NCI-H1694 (cell line): ENCODE measurements at places on chromosomes 7 and 10.
A peak's percentile ranks its signal among the peaks of the same experiment; 100 is the strongest.

DNA sequence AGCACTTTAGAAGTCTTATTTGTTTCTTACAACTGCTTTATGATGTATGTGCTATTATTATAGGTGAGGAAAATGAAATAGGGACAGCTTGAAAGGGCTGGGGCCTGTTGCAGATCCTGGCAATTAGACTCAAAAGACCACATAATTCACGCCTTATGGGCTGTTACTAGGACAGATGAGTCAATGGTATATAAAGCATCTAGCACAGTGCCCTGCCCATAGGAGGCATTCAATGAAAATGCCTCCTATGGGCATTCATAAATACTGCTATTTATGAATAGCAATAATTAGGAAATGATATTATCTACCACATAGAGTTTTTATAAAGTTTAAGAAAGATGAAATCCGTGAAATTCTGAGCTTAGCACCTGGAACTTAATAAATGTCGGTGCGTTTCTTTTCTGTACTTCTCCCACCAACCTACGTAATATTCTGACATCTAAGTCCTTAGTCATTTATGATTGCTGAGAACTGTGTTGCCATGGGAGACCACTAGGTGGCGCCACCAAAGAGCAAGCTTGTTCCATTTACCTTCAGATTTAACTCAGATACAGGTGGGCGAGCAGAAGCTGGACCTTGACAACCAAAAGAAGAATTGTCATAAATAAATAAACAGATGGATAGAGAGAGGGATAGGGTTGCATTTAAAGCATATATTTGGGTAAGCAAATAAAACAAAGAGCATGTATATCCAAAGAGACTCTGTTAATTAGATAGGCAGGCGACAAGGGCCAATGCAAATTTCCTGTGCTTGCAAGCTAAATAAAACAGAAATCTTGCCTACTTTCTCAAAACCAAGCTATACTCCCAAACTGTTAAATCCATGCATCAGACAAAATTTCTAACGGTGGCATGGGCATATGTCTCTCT, 699.9 kb downstream of the INHBA start:
- DNase-seq: peak; percentile 27

DNA sequence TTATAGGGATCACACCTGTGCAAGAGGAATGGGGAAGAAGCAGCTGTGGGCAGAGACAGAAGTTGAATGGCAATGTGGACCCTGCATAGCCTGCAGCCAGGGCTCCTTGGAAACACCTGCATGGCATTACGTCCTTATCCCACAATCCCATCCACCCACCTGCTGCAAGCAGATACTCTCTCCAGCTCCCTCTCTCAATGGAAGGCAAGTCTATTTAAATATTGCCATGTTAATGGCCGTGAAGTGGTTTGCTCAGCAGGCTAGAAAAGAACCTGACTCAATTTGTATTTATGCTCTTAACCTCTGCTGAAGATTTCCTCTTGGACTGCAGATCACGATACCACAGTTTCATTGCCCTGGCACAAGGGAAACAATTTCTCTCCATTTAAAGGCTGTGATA, 417.0 kb downstream of the TYW1 start:
- DNase-seq: no peak

DNA sequence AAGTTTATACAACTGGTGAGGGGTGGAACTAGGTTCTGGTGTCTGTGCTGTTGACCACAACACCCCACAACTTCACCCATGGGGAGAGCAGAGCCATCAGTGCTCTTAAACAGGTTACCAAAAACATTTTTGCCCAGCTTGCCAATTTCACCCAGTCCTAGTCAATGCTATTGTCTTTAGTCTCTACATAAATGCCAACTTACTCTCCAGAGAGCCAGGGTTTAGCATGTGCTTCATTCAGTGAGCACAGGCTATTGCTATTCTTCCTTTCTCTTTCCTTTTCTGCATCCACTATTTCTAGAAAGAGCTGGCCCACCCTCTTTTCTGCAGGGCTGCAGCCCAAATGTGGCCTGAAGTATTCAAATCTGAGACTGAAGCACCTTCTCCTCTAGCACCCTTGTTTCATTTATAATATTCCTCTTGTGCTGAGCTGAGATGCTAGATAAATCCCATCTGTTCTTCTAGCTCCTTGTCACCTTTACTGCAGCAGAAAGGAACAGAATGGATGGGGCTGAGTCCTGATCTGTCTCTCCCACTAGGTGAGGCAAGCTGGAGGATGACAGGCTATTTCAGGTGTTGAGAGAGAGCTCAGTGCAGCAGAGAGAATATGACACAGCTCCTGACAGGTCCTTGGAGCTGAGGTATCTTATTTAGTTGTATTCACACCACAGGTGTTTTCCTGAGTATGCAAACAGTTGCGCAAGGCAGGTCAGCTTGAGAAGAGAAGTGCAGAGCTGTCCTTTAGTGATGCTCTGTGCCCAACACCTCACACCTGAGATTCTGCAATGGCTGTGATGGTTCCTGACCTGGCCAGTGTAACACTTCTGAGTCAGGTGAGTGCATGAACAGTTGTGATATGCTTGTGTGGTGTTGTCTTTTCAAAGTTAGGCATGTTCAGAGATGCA, 819.2 kb downstream of the CCSER2 start:
- DNase-seq: no peak

DNA sequence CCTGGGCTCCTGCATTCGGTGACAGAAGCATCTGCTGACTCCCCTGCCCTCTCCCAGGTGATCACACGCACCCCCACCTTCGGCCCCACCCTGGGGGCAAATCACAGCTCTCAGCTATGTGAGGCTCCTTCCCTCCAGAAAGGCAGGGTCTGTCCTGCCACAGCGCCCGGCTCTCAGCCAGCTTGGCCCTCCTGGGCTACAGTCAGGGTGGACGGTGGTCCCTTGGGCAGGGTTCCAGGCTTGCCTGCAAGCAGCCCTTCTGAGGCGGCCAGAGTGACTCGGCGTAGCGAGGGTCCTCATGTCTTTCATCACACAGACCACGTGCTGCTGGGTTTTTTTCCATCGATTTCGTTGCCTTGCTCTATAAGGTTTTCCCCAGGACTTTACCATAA, 53.6 kb upstream of the EBF3 start:
- DNase-seq: no peak

- DNase-seq: no peak
Observed at GRCh38 chr10:12025591-12025990, 17.0 kb downstream of the UPF2 start.

- DNase-seq: no peak
Observed at GRCh38 chr7:28201131-28201530, 20.5 kb upstream of the JAZF1 start.

GRCh38 chr7:87116315-87116714, 35.9 kb upstream of the DMTF1 start:
- DNase-seq: no peak

GRCh38 chr7:82443036-82443546, 486 bp downstream of the CACNA2D1 start:
- DNase-seq: no peak

GRCh38 chr7:21336743-21337142, 91.1 kb upstream of the SP4 start:
- DNase-seq: no peak

GRCh38 chr7:155483868-155484325, 26.0 kb downstream of the EN2 start:
- no peak for DNase-seq

DNA sequence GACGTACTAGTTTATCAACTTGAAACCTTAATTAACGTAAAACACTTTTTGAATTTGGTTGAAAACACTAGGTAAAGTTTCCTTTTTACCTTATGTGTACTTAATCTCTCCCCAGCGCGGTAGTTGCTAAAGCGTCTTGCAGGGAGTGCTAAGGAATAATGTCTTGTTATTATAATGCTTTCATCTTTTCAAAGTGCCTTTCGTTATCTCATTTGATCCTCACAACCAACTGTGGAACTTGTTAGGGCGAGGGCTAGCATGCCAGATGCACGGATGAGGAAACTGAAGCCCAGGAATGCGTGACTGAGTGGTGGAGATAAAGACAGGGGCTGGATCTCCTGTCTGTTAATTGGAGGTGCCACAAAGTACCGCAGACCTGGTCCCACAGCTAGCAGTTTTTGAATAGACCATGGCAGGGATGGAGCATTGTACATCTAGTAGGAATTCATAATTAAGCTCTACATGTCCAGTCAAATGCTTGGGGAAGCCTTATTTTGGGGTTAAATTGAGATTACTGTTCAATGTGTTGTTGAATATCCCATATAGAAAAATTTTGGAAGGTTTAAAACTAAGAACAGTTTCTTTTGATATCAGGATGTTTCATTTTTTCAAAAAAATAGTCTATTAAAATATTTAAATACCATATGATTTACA, 234.3 kb downstream of the SH2D4B start:
- no peak for DNase-seq

DNA sequence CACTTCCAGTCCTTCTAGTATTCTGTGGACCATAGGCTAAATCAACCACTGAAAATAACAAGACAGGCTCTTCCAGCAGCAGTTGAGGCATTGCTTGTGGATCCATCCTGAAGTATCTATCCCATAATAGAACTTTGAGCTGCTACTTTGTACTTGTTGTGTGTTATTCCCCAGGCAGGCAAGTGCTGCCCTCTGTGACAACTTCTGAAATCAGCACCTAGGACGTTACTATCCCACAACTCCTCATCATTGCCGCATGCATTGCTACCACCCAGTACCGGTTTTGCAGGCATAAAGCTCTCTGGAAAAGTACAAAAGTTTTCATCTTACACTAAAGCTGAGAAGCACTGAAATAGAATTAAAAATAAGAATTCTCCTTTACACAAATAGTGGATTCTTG, 145.3 kb downstream of the HTR7 start:
- DNase-seq: no peak

GRCh38 chr10:110751850-110752249, 107.7 kb downstream of the RBM20 start:
- no peak for DNase-seq

GRCh38 chr10:24128066-24128730, 80.7 kb upstream of the KIAA1217 start:
- no peak for DNase-seq

- no peak for DNase-seq
Observed at GRCh38 chr10:7054915-7055314, 355.9 kb downstream of the SFMBT2 start.

- no peak for DNase-seq
Observed at GRCh38 chr10:125633517-125633999, 49.4 kb downstream of the TEX36 start.

DNA sequence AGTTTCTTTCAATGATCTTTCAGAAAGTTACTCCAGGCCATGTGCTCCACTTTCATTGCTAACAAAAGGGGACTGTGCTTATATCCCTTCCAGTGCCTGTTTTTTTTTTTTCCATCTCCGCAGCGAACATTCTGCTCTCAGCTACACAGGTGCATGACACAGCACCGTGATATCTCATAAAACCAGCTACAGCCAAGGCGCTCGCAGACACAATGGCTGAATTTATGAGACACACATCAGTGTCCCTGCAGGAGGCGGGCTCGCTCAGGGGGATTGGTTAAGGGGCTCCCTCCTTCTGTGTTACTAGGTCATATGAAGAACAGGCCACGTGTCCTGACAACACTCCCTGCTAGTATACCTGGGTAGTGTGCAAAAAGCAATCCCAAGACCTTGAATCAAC, 245.5 kb downstream of the SKAP2 start:
- DNase-seq: no peak

GRCh38 chr10:51421853-51422252, 277.5 kb downstream of the CSTF2T start:
- no peak for DNase-seq

DNA sequence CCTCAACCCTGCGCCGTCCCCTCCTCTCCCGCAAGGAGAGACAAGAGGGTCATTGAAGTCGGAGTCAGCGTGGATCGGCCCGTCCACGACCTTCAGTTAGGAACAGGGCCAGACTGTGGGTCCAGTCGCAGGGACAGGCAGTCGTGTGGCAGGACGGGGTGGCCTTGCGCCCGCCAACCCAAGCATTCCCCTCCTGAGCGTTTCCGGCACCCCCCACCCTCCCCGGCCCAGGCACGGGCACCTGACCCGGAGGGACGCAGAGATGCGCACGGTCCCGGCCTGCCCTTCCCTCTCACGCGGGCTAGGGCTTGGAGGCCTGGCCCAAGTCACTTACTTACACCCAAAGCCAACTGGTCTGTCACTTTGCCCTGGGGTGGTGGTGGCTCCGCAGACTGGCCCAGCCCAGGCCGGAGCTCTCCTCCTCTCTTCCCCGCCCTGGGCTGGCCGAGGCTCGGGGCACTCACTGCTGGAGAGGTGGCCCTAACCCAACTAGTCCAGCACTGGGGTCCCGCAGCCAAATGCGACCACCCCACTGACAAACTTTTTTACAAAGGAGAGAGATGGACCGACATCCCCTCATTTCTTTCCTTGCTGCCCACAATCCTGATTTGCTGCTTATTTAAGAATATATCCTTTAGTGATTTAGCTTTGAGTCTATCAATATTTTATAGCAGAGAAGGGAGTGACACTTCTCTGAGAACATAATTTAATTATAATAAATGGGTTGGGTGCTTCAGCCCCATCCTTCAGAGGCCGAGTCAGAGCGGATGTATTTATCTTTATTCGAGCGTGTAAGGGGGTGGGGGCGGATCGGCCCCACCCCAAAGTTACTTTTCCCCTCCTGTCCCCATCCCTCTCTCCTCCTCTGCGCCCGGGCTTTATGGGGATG, 1.2 kb upstream of the UNCX start:
- no peak for DNase-seq

GRCh38 chr10:124917428-124918190, 24.3 kb upstream of the ZRANB1 start:
- DNase-seq: no peak

DNA sequence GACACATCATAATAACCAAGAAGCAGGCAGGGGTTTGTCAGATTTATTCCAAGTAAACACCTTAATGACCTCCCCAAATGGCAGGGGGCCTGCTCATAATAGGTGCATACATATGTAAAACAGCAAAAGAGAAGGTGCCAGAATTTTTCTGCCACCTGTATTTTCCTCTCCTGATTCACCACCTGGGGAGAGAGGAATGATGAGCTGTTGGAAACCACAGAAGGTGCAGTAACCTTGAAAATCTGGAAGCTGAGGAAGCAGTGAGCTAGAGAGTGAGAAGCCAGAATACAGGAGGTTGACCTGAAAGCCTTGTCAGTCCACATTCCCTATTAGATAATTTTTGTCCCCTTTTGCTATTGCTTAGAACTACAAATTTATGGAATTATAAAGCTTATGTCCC, 46.2 kb upstream of the PDE1C start:
- DNase-seq: no peak

- no peak for DNase-seq
Observed at GRCh38 chr10:124971276-124971675, 29.4 kb downstream of the ZRANB1 start.

- no peak for DNase-seq
Observed at GRCh38 chr10:11257440-11258090, 239.9 kb downstream of the CELF2 start.

- no peak for DNase-seq
Observed at GRCh38 chr10:90326498-90327267, 531.2 kb downstream of the HTR7 start.
